ENCODE measurements at places on chromosomes 13 and 19.

GRCh38 chr13:80180740-80181355 is 160.1 kb downstream of the SPRY2 start:
- DNase-seq: no peak

GRCh38 chr13:41864658-41865057 is 96.3 kb downstream of the VWA8 start:
- no peak for DNase-seq

DNA sequence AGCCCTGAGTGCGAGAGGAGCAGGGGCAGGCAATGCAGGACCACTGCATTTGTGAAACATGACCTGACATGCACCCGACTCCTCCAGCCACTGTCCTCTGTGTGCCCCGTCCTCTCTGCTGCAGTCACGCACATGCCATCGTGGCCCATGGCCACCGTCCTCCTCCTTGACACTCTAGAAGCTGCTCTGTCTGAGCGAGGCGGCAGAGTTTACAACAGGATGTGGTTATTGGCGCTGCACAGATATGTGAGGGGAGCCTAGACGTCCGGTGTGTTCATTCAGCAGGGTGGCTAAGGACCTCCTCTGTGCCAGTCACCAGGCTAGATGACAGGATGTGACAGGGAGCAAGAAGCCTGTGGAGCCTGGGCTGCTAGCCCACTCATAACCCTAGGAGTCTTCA is 277.8 kb downstream of the FOXO1 start:
- DNase-seq: peak; percentile 70

DNA sequence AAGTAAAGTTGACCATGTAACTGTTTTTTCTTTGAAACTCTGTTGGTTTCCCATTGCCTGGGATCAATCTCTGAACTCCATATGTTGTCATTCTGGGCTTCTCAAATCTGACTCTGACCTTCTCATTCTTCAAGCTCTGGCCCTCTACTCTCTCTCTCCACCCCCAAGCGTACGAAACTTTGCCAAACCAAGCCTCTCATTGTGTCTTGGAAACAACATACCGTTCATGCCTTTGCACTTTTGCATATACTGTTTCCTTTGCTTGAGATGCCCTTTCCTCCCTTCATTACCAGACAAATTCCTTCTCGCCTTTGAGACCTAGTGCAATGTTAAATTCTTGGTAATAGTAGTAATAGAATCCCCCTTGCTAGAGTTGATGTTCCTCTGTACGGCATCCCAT is 113.7 kb downstream of the OLFM4 start:
- DNase-seq: peak; percentile 62

- no peak for DNase-seq
Observed at GRCh38 chr13:99327126-99327525, 19.9 kb upstream of the GPR183 start.

DNA sequence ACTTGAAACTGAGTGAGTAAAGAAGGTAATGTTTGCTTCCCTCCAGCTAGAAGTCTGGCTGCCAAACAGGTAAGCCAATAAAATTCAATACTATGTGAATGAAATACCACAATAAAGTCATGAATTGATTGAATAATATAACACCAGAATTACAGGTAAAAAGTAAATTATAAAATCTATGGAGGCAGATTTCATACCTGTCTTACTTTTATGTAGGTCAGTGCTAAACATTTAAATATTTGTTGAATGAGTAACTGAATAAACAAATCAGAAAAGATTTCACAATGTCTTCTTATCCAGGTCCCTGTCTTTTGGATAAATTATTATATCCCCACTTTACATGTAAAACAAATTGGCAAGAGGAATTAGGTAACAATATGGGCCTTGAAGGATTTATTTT is 62.7 kb downstream of the MICU2 start:
- DNase-seq: no peak

DNA sequence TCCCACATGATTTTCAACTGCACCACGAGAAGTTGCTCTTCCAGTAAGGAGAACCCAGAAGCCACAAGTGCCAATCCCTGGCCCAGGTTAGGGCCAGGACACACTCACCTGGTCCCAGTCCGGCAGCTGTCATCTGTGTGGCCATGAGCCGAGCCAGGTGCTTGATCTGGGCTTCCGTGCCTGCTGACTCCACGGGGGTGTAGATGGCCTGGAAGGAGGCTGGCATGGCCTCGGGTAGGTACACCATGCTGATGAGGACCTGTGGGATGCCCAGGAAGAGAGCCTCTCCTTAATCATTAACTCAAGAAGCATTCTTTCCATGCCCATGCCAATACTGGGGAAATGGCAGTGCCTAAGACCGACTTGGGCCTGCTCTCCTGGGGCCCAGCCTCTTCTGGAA is 19.9 kb upstream of the RSPH6A start:
- DNase-seq: no peak

DNA sequence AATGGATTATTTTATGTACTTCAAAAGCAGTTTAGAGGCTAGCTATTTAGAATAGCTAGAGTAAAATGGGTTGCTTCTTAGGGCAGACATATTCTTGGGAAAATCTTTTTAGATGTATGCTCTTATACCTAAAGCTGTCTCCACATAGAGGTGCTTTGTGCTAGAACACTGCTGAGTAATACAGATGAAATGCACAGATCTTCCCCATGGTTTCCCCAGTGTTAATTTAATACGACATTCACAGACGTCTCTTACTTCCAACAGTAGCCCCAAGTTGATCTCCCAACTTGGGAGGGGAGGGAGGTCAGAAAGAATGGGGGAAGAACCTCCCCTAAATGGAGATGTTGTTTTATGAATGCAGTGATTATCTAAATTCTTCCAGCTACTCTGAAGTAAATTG is 16.9 kb downstream of the NALCN start:
- no peak for DNase-seq

DNA sequence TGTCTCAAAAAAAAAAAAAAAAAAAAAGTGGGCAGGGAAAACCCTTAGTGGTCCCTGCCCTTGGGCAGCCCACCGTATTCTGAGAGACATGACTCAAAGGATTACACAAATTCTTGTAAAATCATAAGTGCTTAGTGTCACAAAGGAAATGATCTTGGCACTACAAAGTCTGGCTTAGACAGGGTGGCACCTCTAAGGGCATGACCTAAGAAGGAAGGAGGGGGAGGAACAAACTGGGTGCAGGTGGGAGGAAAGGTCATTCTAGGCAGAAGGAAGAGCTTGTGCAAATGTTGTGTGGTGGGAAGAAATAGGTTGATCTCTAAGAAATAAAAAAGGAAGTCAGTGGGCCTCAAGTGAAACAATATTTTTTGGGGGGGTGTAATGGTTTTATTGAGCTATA is 10.4 kb downstream of the PNPLA6 start:
- no peak for DNase-seq

- DNase-seq: no peak
Observed at GRCh38 chr13:70505809-70506208, 397.6 kb upstream of the KLHL1 start.

DNA sequence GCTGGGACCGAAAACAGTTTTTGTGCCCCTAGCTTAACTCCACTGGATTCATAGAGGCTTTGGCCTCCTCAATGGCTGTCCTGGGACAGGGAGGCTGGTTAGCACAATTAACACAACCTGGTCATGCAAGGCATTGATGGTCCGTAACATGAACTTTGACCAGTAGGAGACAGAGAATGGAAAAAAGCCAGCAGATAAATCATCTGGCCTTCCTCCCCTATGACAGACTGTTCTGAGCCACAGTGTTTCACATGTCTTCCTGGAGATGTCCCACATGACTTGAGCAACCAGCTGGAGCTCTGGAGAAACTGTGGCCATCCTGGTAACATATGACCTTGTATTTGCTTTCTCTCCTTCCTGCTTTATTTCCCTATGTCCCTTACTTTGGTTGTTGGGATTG is 244.2 kb downstream of the UQCRFS1 start:
- no peak for DNase-seq

GRCh38 chr19:30492586-30493270 is 120.5 kb downstream of the ZNF536 start:
- DNase-seq: peak; percentile 68

GRCh38 chr13:43470610-43471009 is 316.2 kb downstream of the ENOX1 start:
- DNase-seq: peak; percentile 28

- peak; percentile 16 for DNase-seq
Observed at GRCh38 chr13:66468656-66469055, 761.5 kb downstream of the PCDH9 start.

DNA sequence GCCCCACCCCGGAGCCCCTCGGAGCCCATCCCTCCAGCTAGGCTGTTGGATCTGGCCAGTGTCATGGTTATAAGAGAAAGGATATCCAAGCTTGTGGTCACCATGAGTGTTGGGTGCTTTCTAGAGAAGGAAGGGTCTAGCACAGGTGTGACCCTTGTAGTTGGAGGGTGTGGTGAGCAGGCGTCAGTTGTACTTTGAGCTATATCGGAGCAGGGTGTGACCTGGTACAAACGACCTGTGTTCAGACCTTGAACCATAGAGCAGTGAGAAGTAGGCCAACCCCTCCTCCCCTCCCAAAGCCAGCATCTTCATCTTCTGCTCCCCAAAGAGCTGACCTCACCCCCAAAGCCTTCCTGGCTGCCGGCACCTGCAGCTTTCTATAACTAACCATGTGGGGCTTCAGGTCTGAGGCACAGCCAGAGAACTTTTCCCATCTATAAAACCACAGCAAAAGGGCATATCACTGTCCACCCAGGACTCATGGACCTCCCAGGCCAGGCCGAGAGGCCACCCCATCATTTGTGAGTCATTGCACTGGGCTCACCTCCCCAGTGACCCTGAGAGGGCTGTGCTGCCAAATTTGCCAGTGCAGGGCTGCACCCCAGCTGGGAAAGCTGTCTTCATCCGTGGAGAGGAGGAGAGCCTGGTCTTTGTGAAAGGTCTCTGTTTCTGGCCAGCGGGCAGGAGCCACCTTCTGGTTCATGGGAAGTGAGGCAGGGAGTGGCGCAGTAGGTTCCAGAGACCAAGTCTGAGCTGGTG is 14.2 kb downstream of the RAB8A start:
- no peak for DNase-seq

DNA sequence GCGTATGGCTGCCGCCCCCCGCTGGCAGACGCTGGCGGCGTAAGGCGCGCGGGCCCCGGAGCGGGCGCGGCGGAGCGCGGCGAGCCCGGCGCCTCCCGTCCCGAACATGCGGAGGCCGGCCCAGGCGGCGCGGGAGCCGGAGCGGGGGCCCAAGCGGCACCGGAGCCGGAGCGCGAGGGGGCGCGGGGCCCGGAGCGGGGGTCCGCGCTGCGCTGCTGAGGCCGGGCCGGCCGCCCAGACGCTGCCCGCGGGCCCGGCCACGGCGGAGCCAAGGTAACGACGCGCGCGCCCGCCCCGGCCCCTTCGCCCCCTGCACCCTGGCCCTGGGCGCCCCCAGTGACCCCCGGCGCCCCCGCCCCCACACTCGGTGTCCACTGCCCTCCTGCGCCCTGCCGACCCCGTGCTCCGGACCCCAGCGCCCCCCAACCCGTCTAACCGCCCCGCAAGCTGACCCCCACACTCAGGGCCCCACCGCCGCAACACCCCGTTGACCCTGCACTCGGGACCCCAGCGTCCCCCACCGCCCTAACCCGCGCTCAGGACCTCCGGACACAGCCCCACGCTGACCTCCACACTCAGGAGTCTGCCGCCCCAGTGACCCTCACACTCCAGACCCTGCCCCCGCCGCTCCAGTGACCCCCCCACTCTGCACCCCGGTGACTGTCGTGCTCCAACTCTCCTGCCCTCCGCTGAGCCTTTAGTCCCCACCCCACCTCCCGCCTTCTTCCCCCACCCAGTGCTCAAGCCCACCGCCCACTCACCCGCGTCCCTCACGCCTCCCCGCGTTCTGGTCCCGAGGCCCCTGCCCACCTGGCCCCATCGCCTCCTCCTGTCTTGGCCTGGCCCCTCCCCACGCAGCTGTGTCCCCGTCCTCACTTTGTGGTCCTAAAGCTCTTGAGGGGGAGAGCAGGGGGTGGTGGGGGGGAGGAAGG is at the start of gene CSNK1G2:
TSS of gene CSNK1G2 (plus strand) at position 27 of the 932 bp plus-strand sequence. CDS start 28,601 bp downstream, outside the sequence.
- no peak for DNase-seq

- DNase-seq: no peak
Observed at GRCh38 chr19:48479686-48480085, 10.5 kb downstream of the CYTH2 start.

DNA sequence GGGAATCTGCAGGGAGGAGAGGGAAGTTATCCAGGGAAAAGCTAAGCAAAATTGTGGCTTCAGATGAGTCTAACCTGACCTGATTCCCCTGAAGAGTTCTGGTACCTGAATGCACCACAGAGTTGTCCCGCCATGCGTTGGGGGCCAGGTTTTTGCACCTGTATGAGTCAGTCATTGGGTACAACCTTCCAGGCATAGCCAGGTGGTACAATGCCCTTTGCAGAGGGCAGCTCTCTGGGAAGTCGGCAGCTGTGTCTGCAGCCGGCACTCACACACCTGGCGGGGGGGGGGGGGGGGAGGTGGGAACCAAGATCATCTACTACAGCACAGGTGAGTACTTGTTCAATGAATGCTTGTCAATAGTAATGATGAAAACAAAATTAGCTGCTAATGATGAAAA is 52.5 kb upstream of the GTF3A start:
- no peak for DNase-seq

GRCh38 chr19:51123802-51124201 is 904 bp upstream of the SIGLEC9 start:
- DNase-seq: no peak

Data from fibroblast of skin of back (primary cell).